ENCODE measurements at places on chromosomes 11 and 22.

DNA sequence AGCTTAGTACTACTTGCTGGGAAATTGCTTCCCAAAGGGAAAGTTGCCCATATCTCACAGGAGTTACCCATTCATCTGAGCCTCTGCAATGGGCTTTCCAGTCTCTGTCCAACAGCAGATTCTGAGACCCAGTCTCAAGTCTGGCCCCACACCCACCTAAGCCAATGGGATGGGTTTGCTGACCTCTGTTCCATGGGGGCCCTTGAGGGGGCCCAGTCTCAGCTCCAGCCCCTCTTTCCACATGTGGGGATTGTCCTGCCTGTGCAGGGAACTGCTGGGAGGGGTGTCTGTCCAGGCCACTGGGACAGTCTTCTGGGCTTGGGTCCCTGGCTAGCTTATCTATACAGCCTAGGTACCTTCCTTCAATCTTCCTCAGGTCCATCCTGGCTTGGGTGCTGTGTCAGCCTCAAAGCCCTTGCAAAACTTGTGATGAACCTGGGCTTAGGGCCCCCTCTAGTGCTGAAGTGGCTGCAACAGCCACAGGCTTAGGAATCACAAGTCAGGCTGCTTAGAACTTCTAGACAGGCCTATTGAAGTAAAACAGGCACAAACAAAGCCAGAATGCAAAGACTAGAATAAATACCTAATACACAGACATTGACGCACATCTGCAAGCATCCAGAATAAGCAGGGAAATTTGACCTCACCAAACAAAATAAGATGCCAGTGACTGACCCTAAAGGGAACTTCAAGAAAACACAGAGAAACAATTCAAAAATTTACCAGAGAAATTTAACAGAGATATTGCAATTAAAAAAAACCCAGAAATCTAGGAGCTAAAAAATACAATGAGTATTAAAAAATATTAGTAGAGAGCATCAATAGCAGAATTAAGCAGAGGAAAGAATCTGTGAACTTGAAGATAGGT is 11.7 kb upstream of the PATL1 start:
- no peak for DNase-seq

DNA sequence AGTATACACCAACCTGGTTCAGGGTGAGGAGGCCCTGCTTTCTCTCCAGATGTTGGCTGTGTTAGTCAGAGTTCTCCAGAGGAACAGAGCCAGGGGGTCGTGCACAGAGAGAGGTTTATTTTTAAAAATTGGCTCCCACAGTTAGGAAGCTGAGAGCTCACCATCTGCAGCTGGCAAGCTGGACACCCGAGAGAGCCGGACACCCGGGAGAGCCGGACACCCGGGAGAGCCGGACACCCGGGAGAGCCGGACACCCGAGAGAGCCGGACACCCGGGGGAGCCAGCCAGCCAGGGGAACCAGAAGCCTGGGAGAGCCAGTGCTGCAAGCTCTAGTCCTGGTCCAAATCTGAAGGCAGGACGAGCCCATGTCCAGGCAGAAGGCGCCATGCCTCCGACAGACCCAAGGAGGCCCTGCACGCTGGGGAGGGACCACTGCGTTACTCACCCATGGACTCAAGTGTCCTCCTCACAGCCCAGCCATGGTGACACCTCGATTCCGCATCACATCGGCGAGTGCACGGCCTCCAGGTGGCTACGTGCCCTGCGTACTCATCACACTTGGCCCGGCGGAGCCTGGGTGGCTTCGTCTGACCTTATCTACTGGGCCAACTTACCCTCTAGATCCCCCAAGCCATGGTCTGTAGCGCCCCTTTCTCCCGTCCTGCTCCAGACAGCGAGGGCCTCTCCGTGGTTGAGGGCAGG is 99.0 kb downstream of the BRD1 start:
- no peak for DNase-seq

DNA sequence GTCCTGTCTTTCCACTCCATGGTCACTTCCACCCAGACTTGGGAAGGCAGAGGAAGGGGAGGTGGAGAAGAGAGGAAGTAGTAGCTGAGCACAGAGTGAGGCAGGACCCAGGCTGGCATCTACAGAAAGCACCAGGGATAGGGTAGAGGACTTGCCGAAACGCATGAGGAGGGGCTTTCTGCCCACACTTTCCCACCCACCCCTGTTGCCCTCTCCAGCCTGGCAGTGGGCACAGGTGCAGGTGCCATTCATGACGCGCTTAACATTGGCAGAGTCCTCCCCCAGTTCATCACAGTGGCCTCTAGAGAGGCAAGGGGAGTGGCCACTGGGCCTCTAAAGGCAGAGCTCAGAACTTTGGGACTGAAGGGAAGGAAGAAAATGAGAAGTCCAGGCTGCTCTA is 81.9 kb downstream of the FEZ1 start:
- DNase-seq = no peak

- DNase-seq = no peak
Measured at GRCh38 chr11:102967497-102967896, 12.0 kb upstream of the MMP13 start.
